Activated gamma-delta T cell treated with Interleukin-2 at 50 U/mL for 16 hours (primary cell): ENCODE measurements at places on chromosomes 5 and 9.

DNA sequence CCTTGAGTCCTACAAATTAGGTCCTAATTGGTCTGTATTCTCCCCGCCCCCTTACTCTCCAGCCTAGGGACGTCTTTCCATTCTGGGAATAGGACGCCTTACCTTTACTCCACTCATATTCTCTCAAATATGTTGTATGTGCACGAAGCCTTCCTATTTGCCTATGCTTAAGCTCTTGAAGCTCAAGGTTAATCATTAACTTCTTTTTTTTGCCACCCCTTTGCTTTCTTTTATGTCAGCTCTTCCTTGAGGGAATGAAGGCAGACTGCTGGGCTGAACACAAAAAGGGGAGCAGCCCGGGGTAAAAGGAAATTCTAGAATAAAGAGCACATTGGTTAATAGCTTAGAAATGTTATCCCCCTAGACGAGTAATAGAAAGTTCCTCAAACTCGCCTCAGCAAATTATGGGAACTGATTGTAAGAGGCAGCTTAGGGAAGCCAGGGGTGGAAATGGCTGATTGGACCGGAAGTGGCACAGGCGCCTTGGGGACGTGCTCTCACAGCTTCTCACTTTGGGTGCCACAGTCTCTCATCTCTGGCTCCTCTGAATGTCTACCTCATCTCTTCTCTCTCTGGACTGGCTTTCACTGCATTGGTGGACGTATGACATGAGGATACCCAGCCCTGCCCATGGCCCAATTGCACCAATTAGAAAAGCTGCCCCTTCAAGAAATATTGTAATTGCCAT lies 122.3 kb upstream of the IL12B start:
- no peak for DNase-seq

- no peak for DNase-seq
These were observed 119.8 kb downstream of the GADD45G start for GRCh38 chr9:89724659-89725058.

- no peak for DNase-seq
These were observed 16.8 kb upstream of the PHF19 start for GRCh38 chr9:120893611-120894307.

DNA sequence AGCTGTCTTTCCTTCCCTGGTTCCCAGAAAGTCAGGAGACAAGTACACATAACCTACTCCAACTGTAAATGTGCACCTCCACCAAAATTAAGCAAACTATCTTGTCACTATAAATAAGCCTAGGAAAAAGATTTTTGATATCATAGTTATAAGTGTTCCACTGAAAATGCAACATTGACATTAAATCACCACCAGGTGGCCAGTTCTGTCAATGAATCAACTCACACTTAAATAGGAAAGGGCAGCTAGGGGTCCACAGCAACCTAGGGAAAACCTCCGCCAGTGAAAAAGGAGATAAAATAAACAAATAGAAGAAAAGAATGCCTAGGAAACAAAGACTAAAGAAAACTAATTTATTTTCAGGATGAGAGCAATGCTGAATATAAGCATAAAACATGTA lies 243.0 kb upstream of the PTPRD start:
- no peak for DNase-seq
